Fibroblast of lung (primary cell): ENCODE measurements at places on chromosomes 16 and 17.

GRCh38 chr17:81480140-81481072 is 32.2 kb downstream of the ACTG1 start:
- no peaks in the 10 kb centered on the region for H3K4me1 ChIP-seq
- H3K27me3 ChIP-seq = no peaks in the 10 kb centered on the region
- H3K4me3 ChIP-seq = no peak overlapping the region
- no peaks in the 10 kb centered on the region for H3K36me3 ChIP-seq
- peak; percentile 69 for DNase-seq
- no peak overlapping the region for H3K27ac ChIP-seq

GRCh38 chr17:41483531-41483930 is 2.6 kb upstream of the KRT35 start:
- DNase-seq = no peak
- H3K27me3 ChIP-seq = peaks cover 7% of the 10 kb centered on the region
- H3K4me3 ChIP-seq = no peak overlapping the region
- no peaks in the 10 kb centered on the region for H3K4me1 ChIP-seq
- no peak overlapping the region for H3K27ac ChIP-seq
- H3K36me3 ChIP-seq = no peaks in the 10 kb centered on the region

GRCh38 chr16:18582902-18583301 is 21.0 kb upstream of the NOMO2 start:
- no peak for DNase-seq
- H3K36me3 ChIP-seq = no peaks in the 10 kb centered on the region
- H3K4me3 ChIP-seq = no peak overlapping the region
- no peak overlapping the region for H3K27ac ChIP-seq
- no peaks in the 10 kb centered on the region for H3K4me1 ChIP-seq

DNA sequence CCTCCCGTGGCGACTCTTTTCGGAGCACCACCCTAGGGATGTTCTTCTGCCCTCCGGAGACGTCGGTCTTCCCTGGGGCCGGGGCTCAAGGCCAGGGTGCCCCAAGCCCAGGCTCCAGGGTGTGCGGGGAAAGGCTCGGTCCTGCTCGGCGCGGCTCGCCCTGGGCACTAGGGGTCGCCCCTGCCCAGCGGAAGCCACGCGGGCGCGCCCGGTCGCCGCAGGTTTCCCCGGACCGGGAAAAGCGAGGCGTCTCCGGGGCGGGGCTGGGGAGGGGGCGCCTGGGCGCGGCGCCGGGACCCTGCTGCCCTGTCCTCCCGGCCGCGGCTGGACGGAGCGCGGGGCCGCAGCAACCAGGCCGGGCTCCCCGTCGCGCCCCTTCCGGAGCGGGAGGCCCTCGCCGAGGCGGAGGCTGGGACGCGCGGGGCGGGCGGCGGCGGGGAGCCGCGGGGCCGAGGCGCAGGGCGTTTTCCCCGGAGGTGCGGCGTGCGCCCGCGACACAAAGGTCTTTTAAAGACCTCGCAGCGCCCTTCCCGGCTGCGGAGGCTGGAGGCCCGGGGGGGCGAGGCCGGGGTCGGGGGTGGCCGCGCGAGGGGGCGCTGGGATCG is 76.4 kb downstream of the MRC2 start:
- H3K36me3 ChIP-seq = no peaks in the 10 kb centered on the region
- DNase-seq = peak; percentile 60
- peak overlapping the region; percentile 69 for H3K4me3 ChIP-seq
- peaks cover 9% of the 10 kb centered on the region for H3K4me1 ChIP-seq
- peak overlapping the region; percentile 39 for H3K27ac ChIP-seq
- no peaks in the 10 kb centered on the region for H3K27me3 ChIP-seq

- H3K36me3 ChIP-seq = peaks cover 25% of the 10 kb centered on the region
- H3K27ac ChIP-seq = peak overlapping the region; percentile 28
- H3K27me3 ChIP-seq = no peaks in the 10 kb centered on the region
Observed at GRCh38 chr16:86519649-86520316, 9.5 kb downstream of the FOXF1 start.

- H3K27me3 ChIP-seq = no peaks in the 10 kb centered on the region
- peaks cover 15% of the 10 kb centered on the region for H3K4me1 ChIP-seq
- peak; percentile 70 for DNase-seq
- H3K4me3 ChIP-seq = no peak overlapping the region
- no peaks in the 10 kb centered on the region for H3K36me3 ChIP-seq
Observed at GRCh38 chr17:35807371-35808144, 1.7 kb upstream of the TAF15 start.

DNA sequence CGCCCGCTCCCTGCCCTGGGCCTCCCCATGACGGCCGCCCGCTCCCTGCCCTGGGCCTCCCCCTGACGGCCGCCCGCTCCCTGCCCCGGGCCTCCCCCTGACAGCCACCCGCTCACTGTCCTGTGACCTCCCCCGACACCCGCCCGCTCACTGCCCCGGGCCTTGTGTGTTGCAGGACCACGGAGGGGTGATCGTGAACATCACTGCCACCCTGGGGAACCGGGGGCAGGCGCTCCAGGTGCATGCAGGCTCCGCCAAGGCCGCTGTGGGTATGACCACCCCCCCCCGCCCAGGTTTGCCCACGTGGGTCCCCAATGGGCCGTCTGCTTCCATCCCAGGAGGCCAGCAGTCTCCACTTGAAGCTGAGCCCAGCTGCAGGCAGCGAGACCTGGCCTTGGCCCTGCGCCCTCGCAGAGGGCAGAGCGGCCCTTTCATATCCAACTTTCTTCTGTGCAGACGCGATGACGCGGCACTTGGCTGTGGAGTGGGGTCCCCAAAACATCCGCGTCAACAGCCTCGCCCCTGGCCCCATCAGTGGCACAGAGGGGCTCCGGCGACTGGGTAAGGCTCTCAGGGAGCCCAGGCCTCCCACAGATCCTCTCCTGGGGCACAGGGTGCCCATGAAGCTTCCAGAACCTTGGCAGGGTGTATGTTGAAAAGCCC is 9.0 kb downstream of the DECR2 start:
- H3K27ac ChIP-seq = no peak overlapping the region
- no peaks in the 10 kb centered on the region for H3K4me1 ChIP-seq
- peaks cover 6% of the 10 kb centered on the region for H3K36me3 ChIP-seq
- no peak for DNase-seq
- no peak overlapping the region for H3K4me3 ChIP-seq
- no peaks in the 10 kb centered on the region for H3K27me3 ChIP-seq

DNA sequence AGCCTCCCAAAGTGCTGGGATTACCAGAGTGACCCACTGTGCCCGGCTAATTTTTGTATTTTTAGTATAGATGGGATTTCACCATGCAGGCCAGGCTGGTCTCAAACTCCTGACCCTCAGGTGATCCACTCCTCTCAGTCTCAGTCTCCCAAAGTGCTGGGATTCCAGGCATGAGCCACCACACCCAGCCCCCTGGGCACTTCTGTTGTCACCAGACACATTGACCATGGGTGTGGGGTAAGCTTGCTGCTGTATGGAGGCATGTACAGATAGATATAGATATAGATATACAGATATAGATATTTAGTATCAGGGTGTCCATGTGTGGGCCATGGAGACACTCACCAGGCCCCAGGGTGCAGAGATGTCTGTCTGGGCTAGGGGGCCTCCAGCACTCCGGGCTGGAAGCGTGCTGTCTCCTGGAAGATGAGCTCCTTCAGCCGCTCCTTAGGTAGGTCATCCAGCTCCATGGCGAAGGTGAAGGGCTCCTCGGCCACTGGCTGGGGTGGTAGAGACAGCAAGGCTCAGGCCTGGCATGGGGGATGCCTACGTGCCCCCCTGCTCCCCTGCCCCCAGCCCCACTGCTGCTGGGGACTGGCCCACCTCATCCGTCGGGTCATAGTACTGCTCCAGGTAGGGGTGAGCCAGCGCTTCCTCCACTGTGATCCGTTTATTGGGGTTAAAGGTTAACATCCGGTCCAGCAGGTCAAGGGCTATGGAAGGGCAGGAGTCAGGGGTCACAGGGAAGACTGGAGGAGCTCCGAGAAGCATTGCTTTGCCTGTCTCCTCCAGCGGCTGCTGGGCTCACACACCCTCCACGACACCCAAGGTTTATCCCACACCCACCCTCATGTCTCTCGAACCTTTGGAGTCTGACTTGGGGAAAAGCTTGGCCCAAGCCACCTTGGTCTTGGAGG is 3.2 kb upstream of the GDPD3 start:
- no peak overlapping the region for H3K4me3 ChIP-seq
- DNase-seq = no peak
- H3K27me3 ChIP-seq = no peaks in the 10 kb centered on the region
- H3K4me1 ChIP-seq = peaks cover 10% of the 10 kb centered on the region
- H3K36me3 ChIP-seq = peaks cover 22% of the 10 kb centered on the region
- no peak overlapping the region for H3K27ac ChIP-seq

- no peaks in the 10 kb centered on the region for H3K27me3 ChIP-seq
- no peak for DNase-seq
- no peaks in the 10 kb centered on the region for H3K36me3 ChIP-seq
- H3K4me1 ChIP-seq = peaks cover 2% of the 10 kb centered on the region
- no peak overlapping the region for H3K27ac ChIP-seq
- H3K4me3 ChIP-seq = no peak overlapping the region
Observed at GRCh38 chr17:17565471-17566339, 25.8 kb downstream of the PEMT start.

DNA sequence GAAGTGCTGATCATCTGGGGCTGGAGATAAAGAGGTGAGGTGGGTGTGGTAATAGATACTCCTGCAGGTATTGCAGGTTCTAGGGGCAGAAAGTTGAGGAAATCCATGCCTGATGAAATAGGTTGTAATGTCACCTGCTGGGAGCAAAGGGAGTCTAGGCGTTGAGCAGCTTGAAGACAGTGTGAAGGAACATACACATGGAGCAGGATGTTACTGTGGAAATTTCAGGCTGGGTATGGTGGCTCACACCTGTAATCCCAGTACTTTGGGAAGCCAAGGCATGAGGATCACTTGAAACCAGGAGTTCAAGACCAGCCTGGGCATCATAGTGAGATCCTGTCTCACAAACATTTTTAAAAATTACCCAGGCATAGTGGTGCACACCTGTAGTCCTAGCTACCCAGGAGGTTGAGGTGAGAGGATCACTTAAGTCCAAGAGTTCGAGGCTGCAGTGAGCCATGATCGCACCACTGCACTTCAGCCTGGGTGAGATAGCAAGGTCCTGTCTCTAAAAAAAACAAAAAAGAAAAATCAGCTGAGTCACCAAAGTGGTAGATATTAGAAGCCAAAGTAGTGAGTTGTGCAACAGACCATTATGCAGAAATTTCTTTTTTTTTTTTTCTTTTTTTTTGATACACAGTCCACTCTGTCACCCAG is 9.1 kb upstream of the CRYBA1 start:
- no peaks in the 10 kb centered on the region for H3K27me3 ChIP-seq
- peak; percentile 81 for DNase-seq
- H3K4me1 ChIP-seq = peaks cover 24% of the 10 kb centered on the region
- no peaks in the 10 kb centered on the region for H3K36me3 ChIP-seq
- no peak overlapping the region for H3K4me3 ChIP-seq

DNA sequence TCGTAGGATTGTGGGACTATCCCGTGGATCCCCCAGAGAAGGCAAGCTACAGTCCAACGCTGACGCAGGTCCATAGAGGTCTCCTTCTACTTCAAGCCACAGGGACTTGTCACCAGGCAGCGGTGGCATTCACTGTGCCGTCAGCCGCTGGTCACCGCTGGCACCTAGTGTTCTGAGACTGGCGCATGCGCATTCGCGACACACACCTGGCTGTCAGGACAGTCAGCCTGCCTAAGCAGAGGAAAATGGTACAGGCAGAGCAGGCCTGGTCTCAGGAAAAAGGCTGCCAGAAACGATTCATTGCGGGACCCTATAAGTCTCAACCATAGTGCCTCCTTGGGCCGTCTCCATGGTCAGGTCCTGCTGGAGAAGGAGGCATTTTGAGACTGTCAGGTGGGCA is 138.0 kb upstream of the WSB1 start:
- no peak overlapping the region for H3K27ac ChIP-seq
- no peaks in the 10 kb centered on the region for H3K4me1 ChIP-seq
- no peaks in the 10 kb centered on the region for H3K36me3 ChIP-seq
- no peaks in the 10 kb centered on the region for H3K27me3 ChIP-seq
- DNase-seq = no peak

- DNase-seq = no peak
- no peak overlapping the region for H3K4me3 ChIP-seq
- H3K36me3 ChIP-seq = no peaks in the 10 kb centered on the region
- H3K27ac ChIP-seq = no peak overlapping the region
- H3K27me3 ChIP-seq = no peaks in the 10 kb centered on the region
Observed at GRCh38 chr16:50815382-50815781, 73.5 kb downstream of the CYLD start.

DNA sequence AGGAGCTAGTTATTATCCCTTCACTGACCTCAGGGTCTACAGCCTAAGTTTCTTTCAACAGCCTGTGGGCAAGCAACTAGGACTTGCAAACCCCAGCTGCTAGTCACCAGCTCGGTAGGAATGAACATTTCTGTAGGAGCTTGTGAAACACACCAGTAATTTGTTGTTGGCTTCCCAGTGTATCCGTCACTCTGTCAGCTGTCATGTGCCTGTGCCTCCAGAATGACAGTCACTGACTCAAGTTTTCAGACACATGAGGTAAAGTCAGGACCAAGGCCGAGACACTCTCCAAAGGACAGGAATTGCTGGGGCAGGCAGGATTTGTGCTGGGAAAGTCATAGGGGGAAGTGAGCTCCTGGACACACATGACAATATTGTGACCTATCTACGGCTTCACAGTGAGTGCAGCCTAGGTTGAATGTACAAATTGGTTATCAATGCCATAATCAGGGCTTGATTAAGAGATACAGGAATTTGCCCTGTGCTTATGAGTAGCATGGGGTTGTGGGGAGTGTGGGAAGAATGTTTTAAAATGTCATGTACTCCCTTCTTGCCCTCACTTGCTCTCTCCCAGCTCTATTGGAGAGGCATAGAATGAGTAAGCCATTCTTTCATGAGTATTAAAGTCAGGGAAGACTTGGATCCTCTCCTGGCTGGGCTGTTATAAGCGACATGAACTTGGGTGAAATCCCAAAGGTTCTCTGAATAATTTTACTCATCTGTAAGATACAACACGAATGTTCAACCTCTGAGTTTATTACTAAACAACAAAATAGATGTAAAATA is 391.4 kb downstream of the UTP18 start:
- no peaks in the 10 kb centered on the region for H3K27me3 ChIP-seq
- H3K4me3 ChIP-seq = no peak overlapping the region
- H3K36me3 ChIP-seq = no peaks in the 10 kb centered on the region
- no peak overlapping the region for H3K27ac ChIP-seq
- no peak for DNase-seq

DNA sequence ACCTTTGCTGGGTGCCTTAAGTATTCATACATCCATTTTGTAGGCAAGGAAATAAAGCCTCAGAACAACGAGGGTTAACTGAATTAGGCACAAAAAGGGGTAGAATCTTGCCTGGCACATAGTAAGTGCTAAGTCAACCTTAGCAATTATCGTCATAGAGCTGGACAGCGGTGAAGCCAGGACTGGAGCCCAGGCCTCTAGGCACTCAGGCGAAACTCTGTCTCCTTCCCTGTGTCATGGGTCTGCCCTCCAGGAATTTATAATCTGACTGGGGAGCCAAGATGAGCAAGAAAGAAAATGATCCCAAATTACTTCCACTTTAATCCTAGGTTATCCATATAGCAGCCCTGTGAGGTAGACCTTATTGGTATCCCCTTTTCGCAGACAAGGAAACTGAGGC is 61.4 kb downstream of the KATNIP start:
- no peaks in the 10 kb centered on the region for H3K4me1 ChIP-seq
- DNase-seq = no peak
- H3K36me3 ChIP-seq = no peaks in the 10 kb centered on the region
- no peak overlapping the region for H3K4me3 ChIP-seq
- no peaks in the 10 kb centered on the region for H3K27me3 ChIP-seq

GRCh38 chr16:4664538-4665418 is 28.6 kb upstream of the NUDT16L1 start:
- DNase-seq = peak; percentile 23
- no peak overlapping the region for H3K27ac ChIP-seq
- H3K27me3 ChIP-seq = no peaks in the 10 kb centered on the region

- no peak overlapping the region for H3K27ac ChIP-seq
- H3K4me1 ChIP-seq = no peaks in the 10 kb centered on the region
Observed at GRCh38 chr17:77581480-77581879, 377.0 kb upstream of the TNRC6C start.
